NCI-H1417 treated with DMSO at 0.1 percent for 48 hours (cell line): ENCODE measurements at places on chromosomes 7 and 10.

- DNase-seq, result no peak
These were observed 2.1 kb upstream of the PBLD start for GRCh38 chr10:68334672-68335467.

DNA sequence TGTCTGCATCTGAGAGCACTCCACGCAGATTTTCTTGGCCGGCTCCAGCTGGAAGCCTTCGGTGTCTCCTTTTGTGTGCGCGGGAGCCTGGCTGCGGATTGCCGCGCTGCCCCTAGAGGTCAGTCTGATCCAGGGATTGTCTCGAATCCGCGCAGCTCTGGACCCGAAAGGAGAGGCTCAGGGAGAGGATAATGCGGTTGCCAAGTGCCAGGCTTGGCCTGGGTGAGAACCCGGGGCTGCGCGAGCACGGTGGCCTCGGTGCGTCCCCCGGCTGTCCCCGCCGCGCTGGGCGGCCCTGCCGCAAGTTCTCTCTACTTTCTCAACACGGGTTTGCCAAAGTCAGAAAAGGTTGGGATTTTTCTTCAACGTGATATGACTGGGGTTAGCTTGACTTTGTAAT, 140.9 kb downstream of the ADCYAP1R1 start:
- DNase-seq, result no peak

- DNase-seq, result no peak
These were observed 115.9 kb upstream of the DNAJB12 start for GRCh38 chr10:72470666-72471065.

DNA sequence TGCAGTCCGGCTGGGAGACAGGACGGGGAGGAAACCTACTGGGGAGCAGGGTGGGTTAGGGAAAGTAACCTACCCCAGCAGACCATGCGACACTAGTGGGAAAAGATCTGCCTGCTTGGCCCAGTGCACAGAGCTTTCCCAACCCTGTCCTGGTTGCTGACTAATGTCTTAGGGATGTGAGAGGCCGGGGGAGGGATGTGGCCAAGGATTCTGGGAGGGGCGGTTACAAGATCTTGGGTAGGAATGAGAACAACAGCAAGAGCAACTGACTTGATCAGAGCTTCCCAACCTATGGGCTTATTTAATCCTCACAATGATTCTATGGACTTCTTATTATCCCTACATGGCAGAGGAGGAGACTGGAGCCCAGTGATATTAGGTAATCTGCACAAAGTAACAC, 24.0 kb upstream of the EIF5AL1 start:
- DNase-seq, result no peak

GRCh38 chr10:25508112-25508815, 333.5 kb downstream of the GPR158 start:
- DNase-seq, result no peak

DNA sequence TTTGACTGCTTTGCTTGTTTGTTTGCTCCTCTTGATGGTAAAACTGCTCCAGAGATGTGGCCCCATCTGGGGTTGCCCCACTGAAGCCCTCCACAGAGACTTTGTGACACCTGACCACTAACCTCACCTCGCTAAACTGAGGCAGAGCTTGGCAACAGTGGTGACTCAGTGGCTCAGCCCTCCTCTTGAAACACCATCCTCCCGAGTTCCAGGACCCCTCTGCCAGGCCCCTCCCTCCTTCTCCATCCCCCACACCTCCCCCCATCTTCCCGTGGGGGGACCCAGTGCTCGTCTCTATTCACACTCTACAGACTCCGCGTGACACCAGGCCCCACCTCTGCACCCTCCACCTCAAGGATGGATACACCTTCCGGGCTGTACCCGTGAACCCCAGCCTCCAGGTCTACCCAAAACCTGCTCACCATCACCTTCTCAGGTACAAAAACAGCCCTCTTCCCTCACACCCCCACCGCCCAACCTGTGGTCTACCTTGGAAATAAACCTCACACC, 19.0 kb upstream of the RET start:
- no peak for DNase-seq

GRCh38 chr10:119541046-119541445, 1.5 kb downstream of the RGS10 start:
- DNase-seq, result no peak

DNA sequence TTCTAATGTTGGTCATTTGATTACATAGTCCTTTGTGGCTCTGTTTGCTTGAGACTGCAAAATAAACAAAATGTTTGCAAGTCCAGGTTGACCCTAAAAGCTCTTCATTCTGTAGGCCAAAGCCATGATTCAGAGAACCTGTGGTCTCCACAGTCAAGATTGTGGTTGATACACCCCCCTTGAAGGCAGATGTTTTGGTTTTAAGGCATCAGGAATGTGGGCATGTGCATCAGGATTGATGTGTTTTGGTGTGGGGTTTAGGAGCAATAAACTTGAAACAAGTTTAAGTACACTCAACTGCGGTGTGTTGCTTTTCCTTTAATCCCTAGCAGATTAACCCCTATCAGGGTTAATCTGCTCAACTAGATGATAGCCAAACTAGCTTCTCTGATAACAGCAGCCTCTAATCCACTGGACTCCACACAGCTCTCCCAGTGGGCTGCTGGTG, 379.1 kb upstream of the GALNT17 start:
- no peak for DNase-seq

DNA sequence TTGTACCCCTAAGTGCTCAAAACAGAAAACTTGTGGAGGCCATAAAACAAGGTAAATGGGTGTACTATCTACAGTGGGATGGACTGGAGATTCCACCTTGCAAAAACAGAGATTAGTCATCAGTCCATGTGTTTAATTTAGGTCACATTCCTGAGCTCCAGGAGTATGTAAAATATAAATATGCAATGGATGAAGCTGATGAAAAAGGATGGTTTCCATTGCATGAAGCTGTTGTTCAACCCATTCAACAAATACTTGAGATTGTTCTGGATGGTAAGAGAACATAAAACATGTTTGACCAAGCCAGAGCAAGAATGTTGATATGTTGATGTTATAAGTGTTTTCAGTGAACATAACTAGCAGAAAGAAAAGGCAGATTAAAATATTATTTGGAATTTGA, 14.6 kb downstream of the ASB15 start:
- DNase-seq, result no peak

DNA sequence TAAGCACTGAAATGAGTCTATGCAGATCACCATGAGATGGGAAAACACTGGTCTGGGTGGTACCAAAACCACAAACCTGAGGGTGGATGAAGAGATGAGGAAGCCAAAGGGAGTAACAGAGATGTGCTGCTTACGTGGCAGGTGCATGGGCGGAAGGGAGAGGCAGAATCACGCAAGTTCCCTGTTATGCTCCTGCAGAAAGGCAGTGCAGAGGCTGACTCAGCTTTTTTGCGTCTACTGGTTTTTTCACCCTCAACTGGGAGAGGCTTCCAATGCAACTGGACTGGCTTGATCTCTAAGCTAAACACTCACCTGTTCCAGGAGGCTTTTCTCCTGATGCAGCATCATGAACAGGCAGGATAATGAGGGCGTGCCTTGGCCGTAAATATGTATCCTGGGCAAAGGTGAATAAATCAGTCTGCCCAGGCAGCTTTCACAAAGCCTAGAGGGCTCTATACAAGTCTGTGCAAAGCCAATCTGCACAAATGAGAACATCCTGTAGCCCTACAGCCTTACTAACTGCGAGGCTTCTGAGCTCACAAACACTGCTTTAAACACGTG, 95.4 kb upstream of the AFAP1L2 start:
- DNase-seq, result no peak

DNA sequence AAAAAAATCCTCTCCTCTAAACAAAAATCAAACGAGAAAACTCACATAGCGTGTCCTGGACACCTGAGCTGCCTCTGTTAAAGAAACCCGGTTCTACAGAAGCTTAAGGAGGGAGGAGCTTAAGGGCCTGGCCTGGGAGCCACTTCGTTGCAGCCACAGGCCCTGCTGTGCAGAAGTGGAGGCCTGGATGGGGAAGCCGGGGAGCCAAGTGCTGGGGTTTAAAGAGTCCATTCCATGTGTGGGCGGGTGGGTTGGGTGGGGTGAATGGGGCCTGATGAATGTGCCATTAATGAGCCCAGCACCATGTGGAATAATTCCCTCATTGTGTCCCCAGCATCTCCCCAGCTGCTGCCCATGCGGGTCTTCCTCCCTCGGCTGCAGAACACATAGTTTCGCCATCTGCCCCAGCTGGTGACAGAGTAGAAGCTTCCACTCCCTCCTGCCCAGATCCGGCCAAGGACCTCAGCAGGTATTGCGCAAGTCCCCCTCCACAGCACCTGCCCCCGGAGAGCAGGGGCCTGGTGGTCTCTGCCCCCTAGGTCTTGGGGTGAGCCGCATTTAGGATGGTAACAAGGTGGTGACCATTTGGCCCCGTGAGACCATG, 127.8 kb upstream of the BTBD16 start:
- DNase-seq, result no peak

DNA sequence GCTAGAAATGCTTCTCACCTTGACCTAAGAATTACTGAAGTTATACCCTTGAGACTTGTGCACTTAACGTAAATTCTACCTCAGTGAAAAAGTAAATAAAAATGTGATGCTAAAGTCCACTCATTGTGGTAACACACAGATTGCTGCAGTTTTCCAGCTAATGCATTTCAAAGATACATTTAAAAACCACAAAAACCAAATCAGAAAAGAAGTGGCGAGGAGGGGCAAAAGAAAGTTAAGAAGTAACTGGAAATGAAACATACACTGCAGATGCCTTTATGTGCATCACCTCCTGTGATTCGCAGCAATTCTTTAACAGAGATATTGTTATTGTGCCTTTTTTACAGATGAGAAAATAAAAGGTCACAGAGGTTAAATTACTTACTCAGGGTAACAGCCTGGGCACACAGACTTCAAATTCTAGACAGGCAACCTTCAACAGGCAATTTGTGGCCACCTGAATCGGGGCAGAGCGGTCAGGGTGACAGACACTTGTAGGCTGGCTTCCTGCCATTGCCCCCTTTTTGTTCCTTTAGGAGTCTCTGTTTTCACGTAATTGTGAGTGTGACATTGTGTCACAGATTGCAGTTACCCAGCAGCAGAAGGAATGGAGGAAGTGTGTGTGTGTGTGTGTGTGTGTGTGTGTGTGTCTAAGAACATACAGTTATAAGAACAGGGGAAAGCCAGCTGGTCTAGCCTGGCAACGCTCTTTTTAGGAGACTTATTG, 1.9 kb downstream of the WIPF3 start:
- no peak for DNase-seq

DNA sequence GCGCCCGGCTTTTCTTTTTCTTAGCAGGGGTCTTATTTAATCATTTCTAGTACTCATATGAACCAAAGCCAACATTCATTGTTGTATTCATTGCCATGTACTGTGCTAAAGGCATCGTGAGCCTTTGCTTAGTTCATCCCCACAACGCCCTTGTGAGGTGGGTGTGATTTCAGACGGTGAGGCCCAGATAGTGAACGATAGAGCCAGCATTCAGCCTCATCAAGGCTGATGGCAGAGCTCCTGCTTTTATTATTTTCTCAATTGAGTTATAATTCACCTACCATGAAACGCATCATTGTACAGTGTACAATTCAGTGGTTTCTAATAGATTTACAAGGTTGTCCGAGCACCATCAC, 50.1 kb downstream of the HK1 start:
- no peak for DNase-seq

DNA sequence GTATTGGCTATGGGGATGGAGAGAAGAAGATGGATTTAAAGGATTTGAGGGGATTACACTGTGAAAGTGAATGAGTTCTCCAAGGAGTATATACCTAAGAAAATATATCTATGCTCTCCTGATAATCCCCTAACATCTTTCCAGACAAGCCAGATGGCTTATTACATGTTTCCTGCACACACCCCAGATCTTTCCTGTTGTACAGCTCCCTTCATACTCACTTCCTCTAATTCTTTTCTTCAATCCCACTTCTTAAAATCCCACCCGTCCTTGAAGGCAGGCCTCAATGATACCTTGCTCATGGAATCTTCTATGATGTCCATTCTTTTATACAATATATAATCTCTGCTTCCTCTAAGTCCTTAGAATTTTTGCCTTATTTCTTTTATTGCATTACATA, 317.2 kb upstream of the DGKB start:
- DNase-seq, result no peak

GRCh38 chr7:2701832-2702593, 14.0 kb downstream of the AMZ1 start:
- no peak for DNase-seq

DNA sequence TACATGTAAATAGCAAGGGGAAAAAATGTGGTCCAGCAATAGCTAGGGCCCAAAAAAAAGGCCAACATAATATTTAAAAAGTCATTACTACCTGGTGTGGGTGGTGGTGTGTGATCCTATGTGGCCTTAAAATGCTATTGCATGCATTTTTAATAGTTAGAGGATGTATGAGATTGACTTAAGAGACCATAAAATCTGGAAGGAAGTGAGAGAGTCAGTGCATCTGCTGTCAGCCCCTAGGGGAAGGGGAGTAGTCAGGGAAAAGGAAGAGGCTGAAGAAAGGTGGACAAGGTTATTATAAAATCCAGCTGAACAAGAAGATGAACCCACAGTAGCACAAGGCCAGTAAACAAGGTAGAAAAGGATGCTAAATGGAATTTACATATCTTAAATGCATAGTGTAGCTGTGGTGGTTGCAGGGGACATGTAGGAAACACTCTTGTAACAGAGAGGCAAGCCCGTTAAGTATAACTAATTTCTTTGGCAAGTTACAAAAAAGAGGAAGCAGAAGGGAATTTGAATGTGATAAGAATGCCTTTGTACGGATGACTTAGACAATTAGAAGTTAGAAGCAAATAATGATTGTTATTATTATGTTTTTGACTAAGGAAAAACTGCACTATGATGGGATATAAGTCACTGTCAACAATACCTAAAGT, 11.9 kb upstream of the NDUFA5 start:
- no peak for DNase-seq

- no peak for DNase-seq
These were observed 180.8 kb downstream of the USP6NL start for GRCh38 chr10:11430421-11431215.

GRCh38 chr7:77837966-77838365, 39.4 kb downstream of the PHTF2 start:
- DNase-seq, result no peak

- DNase-seq, result no peak
These were observed 337.6 kb downstream of the CCSER2 start for GRCh38 chr10:84665883-84666463.

- DNase-seq, result no peak
These were observed 113.9 kb downstream of the ARL5B start for GRCh38 chr10:18773180-18773579.

- DNase-seq, result no peak
These were observed 33.5 kb upstream of the TECTB start for GRCh38 chr10:112249722-112250121.

- no peak for DNase-seq
These were observed 1.8 kb downstream of the CUX1 start for GRCh38 chr7:101819183-101819582.

GRCh38 chr10:52216852-52217251, 97.2 kb upstream of the DKK1 start:
- DNase-seq, result no peak

DNA sequence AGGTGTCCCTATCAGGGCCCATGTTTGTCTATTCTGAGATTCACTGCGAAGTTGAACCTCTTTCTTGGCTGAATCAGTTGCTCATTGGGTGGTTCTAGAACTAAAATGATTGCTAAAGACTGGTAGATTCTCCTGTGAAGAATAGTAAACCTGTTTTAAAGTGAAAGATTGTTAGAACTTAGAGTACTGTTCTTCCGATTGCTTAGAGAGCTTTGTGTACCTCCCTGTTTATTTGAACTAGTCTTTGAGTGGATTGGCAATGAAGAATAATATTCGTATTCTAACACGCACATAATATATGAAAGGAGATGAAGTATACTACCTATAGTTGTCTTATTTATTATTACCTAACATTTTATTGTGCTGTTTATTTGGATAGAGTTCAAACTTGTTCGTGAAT, 124.8 kb upstream of the RPA3 start:
- no peak for DNase-seq

GRCh38 chr10:92385831-92386230, 94.9 kb downstream of the MARCHF5 start:
- DNase-seq, result no peak
